ENCODE measurements at places on chromosomes 7 and 10. TPM values are rescaled to one million over a fixed set of nuclear protein-coding genes. Genes with fewer than 3 reads are reported as not detected.

EFCAB10 gene
- total RNA-seq: not detected

TEX36 gene
- total RNA-seq: 0.32 TPM

ZDHHC16 gene
- total RNA-seq: 58.9 TPM

FOXP2 gene
- total RNA-seq: 13.1 TPM

DKK1 gene
- total RNA-seq: 11.9 TPM

TSPAN33 gene
- total RNA-seq: 0.73 TPM

RPEL1 gene
- total RNA-seq: not detected

PSD gene
- total RNA-seq: 1.1 TPM

FAM170B gene
- total RNA-seq: 0.16 TPM

SHH gene
- total RNA-seq: not detected

MALRD1 gene
- total RNA-seq: 3.7 TPM

RBP3 gene
- total RNA-seq: not detected

CPA5 gene
- not detected for total RNA-seq

TPK1 gene
- 3.5 TPM for total RNA-seq

CYP3A4 gene
- not detected for total RNA-seq

COBL gene
- total RNA-seq: not detected

All from hair follicle dermal papilla cell (primary cell).